ENCODE measurements at places on chromosomes 6 and 20. TPM values are rescaled to one million over a fixed set of nuclear protein-coding genes. Genes with fewer than 3 reads are reported as not detected.

DNA sequence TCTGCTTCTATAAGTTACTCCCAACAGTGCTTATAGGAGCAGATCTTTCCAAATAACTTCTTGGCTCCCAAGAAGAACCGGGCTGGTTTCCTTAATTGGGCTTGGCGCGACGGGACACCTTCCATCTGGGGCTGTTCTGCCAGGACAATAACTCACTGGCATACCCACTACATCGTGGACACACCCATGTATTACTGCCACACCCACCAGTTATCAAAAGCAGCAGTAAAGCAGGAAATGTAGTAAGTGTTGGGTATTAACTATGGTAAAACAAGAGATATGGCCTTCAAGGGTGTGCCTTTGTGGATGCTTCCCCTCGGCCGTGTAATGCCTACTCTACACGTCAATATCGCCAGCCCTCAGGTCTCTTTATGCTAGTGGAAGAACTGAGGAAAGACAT, 24.7 kb downstream of the CNKSR3 start:
- H3K4me3 ChIP-seq: no peak overlapping the region
- H3K27ac ChIP-seq: no peak overlapping the region
- no peaks in the 10 kb centered on the region for H3K27me3 ChIP-seq
- H3K4me1 ChIP-seq: no peaks in the 10 kb centered on the region

The ZNF391 gene
- total RNA-seq: 0.09 TPM

GRCh38 chr20:57911512-57912226, 201.9 kb upstream of the PMEPA1 start:
- H3K27ac ChIP-seq: no peak overlapping the region
- no peaks in the 10 kb centered on the region for H3K4me1 ChIP-seq
- H3K27me3 ChIP-seq: no peaks in the 10 kb centered on the region
- H3K36me3 ChIP-seq: no peaks in the 10 kb centered on the region
- no peak overlapping the region for H3K4me3 ChIP-seq

The PI16 gene
- not detected for total RNA-seq

The HLA-DQA1 gene
- 0.31 TPM for total RNA-seq

GRCh38 chr6:89580997-89581666, 57.4 kb downstream of the LYRM2 start:
- H3K36me3 ChIP-seq: no peaks in the 10 kb centered on the region
- no peak overlapping the region for H3K4me3 ChIP-seq
- no peaks in the 10 kb centered on the region for H3K4me1 ChIP-seq
- no peak overlapping the region for H3K27ac ChIP-seq
- DNase-seq: no peak

The TMEM74B gene
- total RNA-seq: 2.2 TPM

DNA sequence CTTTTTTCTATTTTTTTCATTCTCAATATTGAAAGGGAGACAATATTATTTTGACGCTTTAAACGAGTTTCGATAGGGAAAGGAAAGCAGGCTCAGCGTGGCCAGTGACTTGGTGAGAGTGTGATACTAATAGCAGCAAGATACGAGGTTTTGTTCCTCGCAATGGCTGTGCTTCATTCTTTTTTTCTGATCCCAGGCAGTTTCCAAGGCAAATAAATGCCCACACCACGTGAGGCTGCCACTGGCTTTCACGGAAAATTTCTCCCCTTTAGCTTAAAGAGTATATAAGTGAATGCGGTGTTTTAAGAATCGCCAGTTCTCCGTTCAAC, 196.4 kb upstream of the ZNF184 start:
- no peak for DNase-seq
- H3K4me3 ChIP-seq: no peak overlapping the region
- no peaks in the 10 kb centered on the region for H3K36me3 ChIP-seq
- no peak overlapping the region for H3K27ac ChIP-seq
- no peaks in the 10 kb centered on the region for H3K4me1 ChIP-seq

DNA sequence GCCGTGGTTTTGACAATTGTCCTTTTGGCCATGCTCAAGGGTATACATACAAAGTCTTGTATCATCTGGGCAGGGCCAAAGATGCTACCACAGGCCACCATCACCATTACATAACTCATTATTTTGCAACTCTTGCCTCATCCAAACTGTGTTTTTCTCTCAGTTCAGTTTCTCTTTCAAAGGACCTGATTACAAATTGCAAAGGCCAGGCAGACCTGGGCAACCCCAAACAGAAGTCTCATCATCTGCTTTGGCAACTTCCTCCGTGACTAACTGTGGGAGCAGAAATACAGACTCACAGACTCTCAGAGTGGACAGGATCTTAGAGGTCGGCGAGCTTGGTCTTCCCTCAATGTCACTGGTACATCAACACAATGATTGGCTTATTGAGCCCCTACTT, 117.8 kb upstream of the NEDD9 start:
- H3K4me1 ChIP-seq: no peaks in the 10 kb centered on the region
- no peak overlapping the region for H3K4me3 ChIP-seq
- peak; percentile 57 for DNase-seq
- H3K36me3 ChIP-seq: no peaks in the 10 kb centered on the region
- H3K27me3 ChIP-seq: no peaks in the 10 kb centered on the region

DNA sequence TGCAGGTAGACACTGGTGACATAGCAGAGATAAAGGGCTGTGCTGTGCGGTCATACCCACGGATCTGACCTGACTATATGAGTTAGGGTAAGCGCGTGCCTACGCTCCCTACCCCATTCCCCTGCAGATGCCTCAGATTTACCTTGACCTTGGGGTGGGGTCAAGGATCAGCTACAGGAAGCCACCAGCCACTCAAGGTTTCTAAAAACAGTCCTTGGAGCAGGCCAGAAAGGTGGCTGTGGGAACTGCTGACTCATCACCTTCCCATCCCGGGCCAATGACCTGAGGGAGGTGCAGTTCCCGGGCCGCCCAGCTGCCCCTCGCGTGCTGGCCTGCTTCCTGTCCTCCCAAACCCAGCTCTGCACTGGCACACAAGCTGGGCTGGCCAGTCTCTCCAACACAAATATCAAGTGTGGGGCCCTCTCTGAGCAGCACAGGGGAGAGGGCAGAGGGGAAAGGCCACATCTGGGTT, 23.0 kb downstream of the KCNK5 start:
- H3K4me3 ChIP-seq: no peak overlapping the region
- no peaks in the 10 kb centered on the region for H3K4me1 ChIP-seq
- DNase-seq: peak; percentile 83
- no peaks in the 10 kb centered on the region for H3K27me3 ChIP-seq

DNA sequence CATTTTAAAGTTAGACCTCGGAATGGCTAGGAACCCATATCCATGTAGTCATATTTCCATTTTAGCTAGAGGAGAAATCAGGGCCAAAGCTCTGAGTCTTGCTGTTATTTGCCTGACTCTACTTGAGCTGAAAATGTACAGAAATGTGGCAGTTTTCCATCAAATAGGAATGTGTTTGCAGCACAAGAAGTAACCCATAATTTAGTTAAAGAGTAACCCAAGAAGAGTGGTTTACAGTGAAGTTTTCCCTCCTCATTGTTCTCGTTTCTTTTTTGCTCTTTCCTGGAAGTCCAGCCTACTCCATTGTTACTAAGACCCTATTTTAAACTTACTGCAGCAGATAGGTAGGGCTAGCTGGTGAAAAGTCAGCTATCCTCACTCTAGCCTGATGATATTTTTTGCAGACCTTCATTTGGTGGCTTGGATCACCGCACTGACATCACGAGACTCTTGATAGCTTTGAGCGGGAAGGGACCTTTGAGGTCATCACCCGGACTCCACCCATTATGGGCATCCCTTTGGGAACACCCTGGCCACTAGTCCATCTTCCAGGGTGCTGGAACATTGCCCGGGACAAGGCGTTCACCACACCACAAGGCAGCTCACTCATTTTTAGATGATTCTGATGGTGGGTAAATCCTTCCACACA, 28.0 kb upstream of the ADGRF5 start:
- H3K27ac ChIP-seq: peak overlapping the region; percentile 43
- H3K27me3 ChIP-seq: no peaks in the 10 kb centered on the region
- no peaks in the 10 kb centered on the region for H3K4me1 ChIP-seq
- H3K4me3 ChIP-seq: no peak overlapping the region
- H3K36me3 ChIP-seq: no peaks in the 10 kb centered on the region

GRCh38 chr6:13526727-13527670, 39.6 kb upstream of the GFOD1 start:
- no peak overlapping the region for H3K4me3 ChIP-seq
- DNase-seq: no peak
- H3K27me3 ChIP-seq: no peaks in the 10 kb centered on the region
- no peaks in the 10 kb centered on the region for H3K36me3 ChIP-seq

The CTCFL gene
- total RNA-seq: 0.09 TPM

The SPATA2 gene
- 3.1 TPM for total RNA-seq

The RSPO3 gene
- 1.4 TPM for total RNA-seq

DNA sequence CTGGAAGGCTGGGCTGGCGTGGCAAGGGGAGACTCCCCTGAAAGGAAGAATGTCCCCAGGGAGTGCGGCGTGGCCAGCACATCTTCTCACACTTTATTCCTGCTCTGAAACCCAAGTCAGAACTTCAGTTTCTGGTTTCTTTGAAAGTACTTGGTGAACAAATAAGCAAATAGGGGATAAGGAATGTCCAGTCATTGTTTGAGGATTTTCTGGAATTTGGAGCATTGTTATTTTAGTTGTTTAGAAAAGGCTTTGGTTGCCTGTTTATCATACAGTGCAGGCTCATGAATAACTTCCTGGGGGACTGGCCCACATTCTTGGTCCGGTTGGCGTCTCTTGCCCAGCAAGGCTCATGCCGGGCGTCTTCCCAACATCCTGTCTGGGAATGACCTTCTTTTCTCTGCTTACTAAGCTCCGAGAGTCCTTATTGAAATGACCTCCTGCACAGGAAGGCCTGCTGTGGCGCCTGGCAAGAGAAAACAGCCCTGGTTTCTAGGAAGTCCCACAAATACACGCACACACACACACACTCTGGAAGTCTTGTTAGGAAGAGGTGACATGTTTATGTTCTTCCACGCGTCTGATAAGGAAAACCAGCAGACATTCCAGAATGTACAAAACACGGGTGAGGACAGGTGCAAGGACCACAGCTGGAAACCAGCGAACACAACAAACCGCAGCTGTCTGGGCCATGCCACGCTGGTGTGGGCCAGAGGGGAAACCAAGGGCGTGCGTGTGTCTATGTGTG, 71.9 kb downstream of the TMEM170B start:
- no peaks in the 10 kb centered on the region for H3K27me3 ChIP-seq
- no peaks in the 10 kb centered on the region for H3K4me1 ChIP-seq
- no peaks in the 10 kb centered on the region for H3K36me3 ChIP-seq
- H3K4me3 ChIP-seq: no peak overlapping the region
- peak; percentile 54 for DNase-seq

The ARMC2 gene
- 0.95 TPM for total RNA-seq

The TRMT6 gene
- total RNA-seq: 5.8 TPM

DNA sequence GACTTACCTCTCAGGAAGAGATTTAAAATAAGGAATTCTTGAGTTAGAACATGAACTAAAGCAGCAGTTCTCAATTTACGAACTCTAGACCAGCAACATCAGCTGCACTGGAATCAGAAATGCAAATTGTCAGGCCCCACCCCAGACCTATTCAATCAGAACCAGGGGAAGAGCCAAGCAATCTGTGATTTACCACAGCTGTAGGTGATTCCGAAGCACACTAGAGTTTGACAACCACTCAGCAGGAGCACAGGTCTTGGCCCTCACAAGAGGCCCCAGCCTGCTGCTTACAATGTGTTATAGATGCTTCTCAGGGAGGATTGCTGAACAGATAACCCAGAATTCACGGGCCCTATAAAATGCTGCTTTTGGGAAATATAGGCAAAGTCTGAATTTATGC, 279.2 kb downstream of the PTPRK start:
- H3K27ac ChIP-seq: no peak overlapping the region
- no peak for DNase-seq
- no peaks in the 10 kb centered on the region for H3K4me1 ChIP-seq
- H3K4me3 ChIP-seq: no peak overlapping the region

- H3K27ac ChIP-seq: no peak overlapping the region
- H3K36me3 ChIP-seq: no peaks in the 10 kb centered on the region
- no peaks in the 10 kb centered on the region for H3K27me3 ChIP-seq
- H3K4me1 ChIP-seq: no peaks in the 10 kb centered on the region
- no peak overlapping the region for H3K4me3 ChIP-seq
- DNase-seq: no peak
These were observed 42.2 kb upstream of the ADTRP start for GRCh38 chr6:11820821-11821220.

The FOXO3 gene
- total RNA-seq: 25.2 TPM

DNA sequence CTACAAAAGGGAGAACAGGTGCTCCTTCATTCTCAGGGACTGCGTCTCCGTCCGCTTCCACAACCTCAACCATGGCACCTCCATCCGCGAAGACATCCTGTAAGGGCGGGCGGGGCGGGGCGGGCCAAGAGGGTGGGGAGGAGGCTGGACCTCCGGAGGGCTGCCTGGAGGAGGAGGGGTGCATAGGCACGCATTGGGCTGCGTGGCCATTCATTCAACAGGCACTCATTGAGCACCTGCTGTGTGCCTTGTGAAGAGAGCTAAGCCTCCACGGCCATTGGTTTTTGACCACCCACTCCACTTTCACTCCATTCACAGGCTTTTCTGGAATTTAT, 435 bp downstream of the ZSWIM3 start:
- peak overlapping the region; percentile 92 for H3K4me3 ChIP-seq
- peak; percentile 55 for DNase-seq
- H3K27me3 ChIP-seq: no peaks in the 10 kb centered on the region
- H3K4me1 ChIP-seq: peaks cover 16% of the 10 kb centered on the region
- H3K36me3 ChIP-seq: no peaks in the 10 kb centered on the region
- peak overlapping the region; percentile 86 for H3K27ac ChIP-seq

The ZBTB12 gene
- total RNA-seq: 0.25 TPM

GRCh38 chr6:23140871-23141270, 571.5 kb downstream of the HDGFL1 start:
- no peak overlapping the region for H3K4me3 ChIP-seq
- H3K36me3 ChIP-seq: no peaks in the 10 kb centered on the region
- DNase-seq: no peak
- no peaks in the 10 kb centered on the region for H3K4me1 ChIP-seq
- no peak overlapping the region for H3K27ac ChIP-seq
